Left cardiac atrium (tissue), 4 donors: ENCODE measurements at places on chromosomes 12 and 14. TPM values are rescaled to one million over a fixed set of nuclear protein-coding genes. Genes with fewer than 3 reads are reported as not detected.
A peak's percentile ranks its signal among the peaks of the same experiment; 100 is the strongest.

The TAS2R13 gene
- total RNA-seq = 0.44 TPM

The NRIP2 gene
- total RNA-seq = 2.8 TPM

The PTPN6 gene
- total RNA-seq = 13.0 TPM

- DNase-seq = no peak
These were observed 14.0 kb upstream of the PTGDR start for GRCh38 chr14:52253503-52253902.

DNA sequence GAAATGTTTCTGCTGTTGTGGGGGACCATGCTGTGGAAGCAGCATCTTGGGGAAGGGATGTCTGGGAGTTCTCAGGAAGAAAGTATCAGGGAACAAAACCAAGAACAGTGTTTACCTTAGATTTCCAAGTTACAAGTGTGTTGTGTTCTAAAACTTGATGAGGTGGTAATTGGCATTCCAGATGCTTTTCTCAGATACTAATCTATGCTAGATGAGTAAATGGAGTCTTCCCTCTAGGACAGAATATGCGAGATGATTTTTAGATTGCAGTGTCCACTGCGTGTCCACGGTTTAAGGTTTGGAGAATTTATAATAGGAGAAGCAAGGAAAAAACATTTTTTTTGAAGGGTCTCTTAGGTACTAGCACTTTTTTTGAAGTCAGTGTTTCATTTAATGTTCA is 436.5 kb downstream of the PCNX1 start:
- DNase-seq = no peak

- no peak for DNase-seq
These were observed 141.6 kb upstream of the MAX start for GRCh38 chr14:65243766-65244442.

DNA sequence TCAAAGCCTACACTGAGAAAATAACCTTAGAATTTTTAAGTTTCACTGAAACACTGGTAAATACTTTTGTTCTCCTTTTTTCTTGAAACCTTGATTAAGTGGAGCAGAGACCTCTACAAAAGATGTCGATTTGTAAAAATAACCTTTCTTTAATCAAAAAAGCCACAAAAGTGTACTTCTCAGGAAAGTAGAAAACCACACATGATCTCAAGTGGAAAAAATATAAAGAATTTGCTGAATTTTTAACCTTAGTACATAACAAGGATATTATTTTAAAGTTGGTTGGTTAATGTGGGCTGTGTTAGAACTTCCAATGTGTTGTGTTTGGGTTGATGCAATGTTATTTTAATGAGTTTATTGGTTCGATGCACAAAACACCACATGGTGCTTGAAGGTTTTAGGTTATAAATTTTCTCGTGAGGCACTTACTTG is 8.6 kb downstream of the LGR5 start:
- no peak for DNase-seq

GRCh38 chr12:50055831-50056638 is 1.4 kb upstream of the ASIC1 start:
- no peak for DNase-seq

GRCh38 chr14:68936476-68936875 is 42.6 kb downstream of the ACTN1 start:
- DNase-seq = peak; percentile 76
